Dermis microvascular lymphatic vessel endothelial cell (primary cell): ENCODE measurements at places on chromosomes 12 and 14.
A peak's percentile ranks its signal among the peaks of the same experiment; 100 is the strongest.

DNA sequence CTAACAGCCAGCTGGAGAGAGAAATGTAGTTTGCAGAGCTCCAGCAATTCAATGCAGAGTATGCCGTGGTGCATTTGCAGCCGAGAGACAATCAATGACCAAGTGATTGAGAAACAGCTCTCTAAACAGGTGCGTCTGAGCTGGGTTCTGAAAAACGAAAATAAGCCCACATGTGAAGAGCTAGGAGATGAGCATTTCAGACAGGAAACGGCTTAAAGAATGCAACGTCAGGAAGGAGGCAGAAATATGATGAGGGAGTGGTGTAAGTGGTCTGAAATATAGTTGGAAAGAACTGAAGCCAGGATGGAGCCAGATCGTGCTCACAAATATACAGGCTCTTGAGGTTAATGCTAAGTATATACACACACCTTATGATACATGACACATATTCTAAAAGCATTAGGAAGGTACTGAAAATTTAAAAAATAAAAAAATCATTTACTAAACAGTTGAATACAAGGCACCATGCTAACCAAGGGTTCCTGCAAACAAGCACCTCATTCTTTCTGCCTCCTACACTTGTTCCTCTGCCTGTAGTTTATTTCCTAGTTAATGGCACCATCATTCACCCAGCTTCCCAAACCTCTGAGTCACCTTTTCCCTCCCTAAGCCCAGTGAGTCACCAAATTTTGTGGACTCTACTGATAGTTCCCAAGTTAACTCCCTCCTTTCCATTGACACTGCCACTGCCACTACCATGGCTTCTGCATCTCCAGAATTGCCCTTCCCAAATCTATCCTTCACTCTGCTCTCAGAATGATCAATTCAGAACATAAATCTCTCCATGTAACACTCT is 2.3 kb upstream of the GARIN2 start:
- peak; percentile 26 for DNase-seq

DNA sequence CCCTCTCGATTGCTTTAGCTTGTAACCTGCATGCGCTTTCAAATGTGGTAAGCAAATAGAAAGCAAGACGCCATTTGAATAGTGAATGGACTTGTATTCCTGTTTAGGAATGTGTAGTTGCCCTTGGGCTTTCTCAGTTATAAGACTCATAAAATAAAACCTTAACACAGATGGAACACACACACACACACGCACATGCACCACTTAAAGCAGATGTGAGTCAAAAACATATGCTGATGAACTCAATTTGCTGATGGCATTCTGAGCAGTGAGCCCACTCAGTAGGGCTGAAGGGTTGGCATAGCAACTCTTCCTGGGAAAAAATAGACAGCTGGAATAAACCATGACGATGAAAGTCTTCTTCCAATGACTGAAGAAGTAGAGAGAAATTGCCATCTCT is 360.5 kb downstream of the APAF1 start:
- DNase-seq: no peak

GRCh38 chr12:20696181-20696905 is 1.2 kb downstream of the SLCO1C1 start:
- no peak for DNase-seq

GRCh38 chr14:92154283-92154942 is 32.6 kb downstream of the CPSF2 start:
- DNase-seq: no peak

DNA sequence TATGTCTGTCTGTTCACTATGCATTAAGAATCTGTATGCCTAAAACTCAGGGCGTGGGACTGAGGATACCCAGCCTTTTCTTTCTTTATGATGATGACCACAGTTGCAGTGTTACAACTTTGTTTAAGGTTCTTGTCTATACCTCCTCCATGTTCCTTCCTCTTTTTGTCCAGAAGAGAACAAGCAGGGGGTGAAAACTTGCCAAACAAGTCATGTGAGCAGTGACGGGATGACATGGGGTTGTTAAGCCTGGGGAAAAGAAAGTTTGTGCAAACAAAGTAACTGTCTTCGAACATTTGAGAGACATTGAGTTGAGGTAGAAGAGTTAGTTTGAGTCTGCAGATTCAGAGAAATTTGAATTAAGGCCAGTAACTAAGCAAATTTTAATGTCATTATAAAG is 505.5 kb downstream of the NPAS3 start:
- DNase-seq: no peak

DNA sequence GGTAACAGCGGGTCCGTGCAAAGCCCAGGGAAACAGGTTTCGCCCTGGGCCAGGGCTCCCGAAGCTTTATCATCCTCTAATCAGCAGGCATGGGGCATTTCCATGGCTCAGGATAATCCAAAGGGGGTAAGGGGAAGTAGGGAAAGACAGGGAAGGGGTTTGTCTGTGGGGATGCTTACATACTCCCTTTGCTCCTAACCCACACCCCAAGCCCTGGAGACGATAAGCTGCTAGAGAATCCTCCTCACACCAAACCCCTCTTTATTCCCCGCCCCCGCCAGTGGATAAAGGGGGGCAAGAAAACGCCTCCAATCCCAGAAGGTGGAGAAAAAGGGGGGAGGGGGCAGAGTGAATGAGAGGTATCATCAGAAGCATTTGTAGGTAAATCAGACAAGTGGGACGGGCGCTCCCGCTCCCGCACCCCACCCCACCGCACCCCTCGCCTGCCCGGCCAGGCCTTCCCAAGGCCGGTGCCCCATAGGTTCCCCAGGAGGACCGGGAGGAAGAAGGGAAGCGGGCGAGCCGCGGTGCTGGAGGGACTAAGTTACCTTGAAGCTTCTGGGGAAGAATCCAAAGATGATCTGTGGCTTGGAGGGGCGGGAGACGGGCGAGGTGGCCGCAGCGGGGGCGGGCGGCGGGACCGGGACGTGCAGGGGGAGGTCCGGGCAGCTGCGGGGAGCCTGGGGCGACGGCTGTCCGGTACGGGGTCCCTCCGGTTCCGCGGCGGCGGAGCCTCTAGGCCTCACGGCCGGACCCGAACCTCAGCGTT is 762 bp downstream of the PPP2R5E start:
- DNase-seq: no peak

DNA sequence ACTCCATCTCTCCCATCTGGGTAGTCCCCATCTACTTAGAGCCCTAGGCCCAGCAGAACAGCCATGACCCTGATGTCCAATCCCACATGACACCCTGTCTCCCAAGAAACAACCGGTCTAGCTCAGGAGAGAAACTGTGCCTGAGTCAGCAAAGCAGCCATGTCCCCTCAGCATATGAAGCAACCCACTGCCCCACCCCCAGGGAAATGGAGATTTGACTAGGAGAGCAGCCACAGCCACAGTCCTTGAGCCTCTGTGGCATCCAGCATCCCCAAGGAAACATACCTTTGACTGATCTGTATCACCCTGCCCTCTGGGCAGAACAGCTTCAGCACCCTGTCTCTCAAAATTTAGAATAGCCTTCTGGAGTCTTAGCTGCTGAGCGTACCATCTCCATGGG is 641.9 kb upstream of the FBXO33 start:
- no peak for DNase-seq

DNA sequence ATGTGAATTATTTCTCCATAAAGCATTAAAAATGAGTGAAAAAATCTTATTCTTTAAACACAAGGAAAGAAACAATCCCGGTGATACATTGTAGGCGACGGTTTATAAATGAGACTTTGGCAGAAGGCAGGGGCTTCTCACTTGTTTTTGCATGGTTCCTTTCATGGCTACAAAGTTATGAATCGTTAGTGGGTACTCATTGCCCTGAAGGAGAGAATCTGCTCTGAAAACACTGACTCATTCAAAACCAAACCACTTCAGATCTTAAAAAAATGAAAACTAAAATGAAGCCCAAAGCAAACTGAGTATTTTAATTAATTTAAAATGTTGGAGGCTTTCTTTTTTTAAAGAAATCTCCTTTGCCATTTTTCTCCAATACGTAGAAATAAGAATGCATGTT is 41.4 kb upstream of the AMIGO2 start:
- no peak for DNase-seq

DNA sequence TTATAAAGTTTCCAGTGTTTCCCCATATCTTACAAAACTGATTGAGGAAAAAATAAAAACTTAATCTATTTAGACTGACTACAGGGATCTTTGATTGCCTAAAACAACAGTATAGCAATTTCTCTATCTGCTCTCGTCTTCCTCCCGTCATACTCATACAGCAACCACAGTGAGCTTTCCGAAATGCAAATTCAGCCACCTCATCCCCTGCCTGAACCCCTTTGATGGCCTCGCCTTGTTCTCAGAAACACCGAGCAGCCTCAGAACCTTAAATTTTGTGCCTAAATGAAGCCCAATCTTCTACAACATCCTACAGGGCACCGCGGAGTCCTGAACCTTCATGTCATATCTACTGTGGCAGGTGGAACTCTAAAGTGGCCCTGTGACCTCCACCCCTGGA is 223.7 kb upstream of the TMEM132C start:
- DNase-seq: no peak

DNA sequence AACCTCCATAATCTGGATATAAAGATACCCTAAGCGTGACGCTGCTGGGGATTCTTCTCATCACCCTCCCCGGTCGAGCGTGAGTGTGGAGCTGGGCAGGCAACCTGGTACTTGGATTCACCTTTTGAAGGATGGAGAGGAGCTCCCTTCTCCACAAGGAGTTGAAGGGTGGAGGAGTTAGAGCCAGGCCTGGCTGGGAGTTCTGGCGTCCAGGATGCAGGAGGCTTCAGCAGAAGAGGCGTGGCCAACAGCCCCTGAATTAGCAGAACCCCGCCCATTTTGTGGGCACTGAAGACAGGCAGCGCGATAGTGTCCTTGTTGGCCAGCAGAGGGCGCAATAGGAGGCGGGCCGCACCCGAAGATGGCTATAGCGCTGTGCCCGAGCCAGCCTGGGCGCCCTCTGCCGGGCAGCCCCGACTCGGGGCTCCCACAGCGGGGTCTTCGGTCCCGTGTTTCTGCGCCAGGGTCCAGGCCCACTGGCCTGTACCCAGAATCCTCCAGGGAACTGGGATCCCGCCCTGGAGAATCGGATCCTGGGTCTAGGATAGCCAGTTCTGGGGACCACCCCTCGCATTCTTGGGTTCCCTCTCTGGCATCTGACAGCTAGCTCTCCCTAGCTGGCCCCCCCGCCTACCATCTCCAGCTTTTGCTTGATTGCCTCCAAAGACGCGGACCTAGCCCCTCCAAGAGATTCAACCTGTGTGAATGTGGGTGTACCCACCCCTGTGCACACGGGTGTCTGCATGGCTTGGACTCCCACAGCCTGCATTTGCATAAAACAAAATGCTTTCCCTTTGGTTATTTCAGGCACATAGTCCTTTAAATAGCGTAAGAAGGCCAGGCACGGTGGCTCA is 26.0 kb upstream of the SMUG1 start:
- DNase-seq: peak; percentile 72

DNA sequence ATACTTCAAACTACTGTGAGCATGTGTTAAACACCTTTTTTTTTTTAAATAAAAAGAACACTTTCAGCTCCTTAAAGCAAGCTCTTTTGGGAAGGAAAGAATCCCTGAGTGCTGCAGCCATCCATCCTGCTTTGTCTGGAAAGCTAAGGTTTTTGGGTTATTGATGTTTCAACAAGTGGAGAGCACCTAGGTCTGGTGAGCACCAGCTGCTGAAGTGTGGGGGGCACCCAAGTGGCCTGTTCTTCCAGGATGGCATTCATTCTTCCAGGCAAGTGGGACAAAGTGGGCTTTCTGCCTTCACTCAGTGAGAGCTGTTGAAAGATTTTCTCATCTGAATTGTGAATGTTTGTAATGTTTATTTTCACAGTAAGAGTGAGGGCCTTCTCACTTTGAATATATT is 49.9 kb downstream of the BORCS5 start:
- no peak for DNase-seq

- DNase-seq: peak; percentile 36
Measured at GRCh38 chr14:35046751-35047536, 872 bp downstream of the FAM177A1 start.

GRCh38 chr14:61147381-61147821 is 133.7 kb downstream of the TMEM30B start:
- DNase-seq: no peak

- DNase-seq: no peak
Measured at GRCh38 chr12:88737838-88738472, 157.7 kb upstream of the KITLG start.

GRCh38 chr12:101942250-101942605 is 64.8 kb downstream of the DRAM1 start:
- no peak for DNase-seq

GRCh38 chr14:63853831-63854293 is 1.1 kb downstream of the SYNE2 start:
- peak; percentile 81 for DNase-seq

DNA sequence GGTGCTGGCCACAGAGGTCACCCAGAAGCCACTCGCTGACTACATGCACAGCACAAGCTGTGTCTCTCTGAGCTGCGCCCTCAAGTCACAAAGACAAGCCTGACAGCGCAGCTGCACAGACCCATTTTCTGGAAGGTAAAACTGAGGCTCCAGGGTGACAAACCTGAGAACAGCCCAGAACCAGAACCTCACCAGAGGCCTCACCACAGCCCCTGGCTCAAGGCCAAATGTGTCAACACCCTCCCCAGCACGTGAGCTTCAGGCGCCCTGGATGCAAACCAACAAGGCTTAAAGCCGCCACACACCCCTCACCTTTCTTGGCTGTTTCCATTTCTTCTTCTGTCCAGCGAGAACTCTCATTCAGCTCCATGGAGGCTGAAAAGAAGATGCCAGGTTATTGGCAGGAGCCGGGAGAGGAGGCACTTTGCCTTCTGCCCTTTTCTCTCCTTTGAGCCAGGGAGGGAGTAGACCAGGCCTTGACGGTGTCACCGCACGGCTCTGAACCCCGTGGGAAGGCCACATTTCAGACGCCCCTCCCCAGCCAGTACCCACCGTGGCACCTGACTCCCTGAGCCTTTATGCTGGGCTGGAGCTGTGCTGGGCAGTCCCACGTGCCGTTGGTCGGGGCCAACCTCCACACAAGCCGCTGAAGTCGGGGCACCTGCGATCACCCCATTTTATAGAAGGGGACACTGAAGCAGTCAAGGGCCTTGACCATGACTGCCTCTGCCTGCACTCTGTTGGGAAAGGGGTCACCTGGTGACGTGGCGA is 103.1 kb downstream of the RFLNA start:
- no peak for DNase-seq

- DNase-seq: no peak
Measured at GRCh38 chr12:93237235-93237915, 140.3 kb upstream of the NUDT4 start.

DNA sequence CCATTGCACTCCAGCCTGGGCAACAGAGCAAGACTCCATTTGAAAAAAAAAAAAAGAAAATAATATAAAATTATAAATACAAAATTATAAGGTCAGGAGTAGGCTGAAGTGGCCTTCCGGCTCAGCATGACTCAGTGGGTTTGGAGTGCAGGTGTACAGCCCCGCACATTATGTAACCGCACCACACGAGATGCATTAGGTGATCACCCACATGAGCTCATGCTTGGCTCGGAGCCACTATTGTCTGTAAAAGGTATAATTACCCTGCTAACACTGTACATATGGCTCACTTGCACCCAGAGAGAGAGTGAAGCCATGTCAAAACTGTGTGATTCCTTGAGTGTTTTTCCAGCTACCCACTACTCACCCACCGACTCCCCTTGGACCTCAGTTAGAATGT is 557.0 kb downstream of the SLC6A15 start:
- no peak for DNase-seq

DNA sequence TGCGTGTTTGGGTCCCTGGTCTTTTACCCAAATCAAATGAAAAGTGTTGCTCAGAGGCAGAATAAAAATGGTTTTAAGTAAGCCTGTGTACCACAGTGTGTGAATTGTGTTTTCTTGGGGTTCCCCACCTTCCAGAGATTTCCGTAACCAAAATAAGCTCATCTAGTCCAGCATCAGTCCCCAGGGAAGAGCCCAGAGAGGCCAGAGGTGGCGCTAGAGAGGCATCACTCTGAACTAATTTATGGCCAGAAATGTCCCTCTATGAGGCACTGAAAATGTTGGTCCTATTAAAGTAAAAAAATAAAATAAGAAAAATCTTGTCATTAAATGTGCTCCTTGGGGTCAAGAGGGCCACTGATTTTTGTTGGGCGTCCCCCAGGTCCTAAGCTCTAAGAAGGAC is 24.9 kb upstream of the PRKAB1 start:
- DNase-seq: no peak
